Right atrium auricular region (tissue), 2 donors: ENCODE measurements at places on chromosomes 13 and 19.

GRCh38 chr13:59318320-59318930, 845.3 kb downstream of the DIAPH3 start:
- peak; percentile 68 for DNase-seq

DNA sequence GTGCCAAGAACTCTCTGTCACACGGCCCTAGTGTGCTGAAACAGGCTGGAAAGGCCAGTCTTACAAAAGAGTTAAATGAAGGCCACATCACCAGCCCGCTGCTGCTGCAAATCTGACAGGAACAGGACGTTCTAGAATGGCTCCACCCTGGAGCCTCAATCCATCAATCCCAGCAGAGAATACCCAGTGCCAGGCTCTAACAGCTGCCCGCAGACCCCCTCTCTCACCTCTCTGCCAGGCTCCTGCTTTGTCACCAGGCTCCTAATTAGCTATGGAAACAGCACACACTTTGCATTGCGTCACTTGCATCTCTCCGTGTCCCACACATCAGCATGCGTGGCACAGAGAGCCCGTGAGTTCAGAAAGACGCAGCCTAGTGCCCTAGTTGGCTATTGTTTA, 314.1 kb downstream of the FOXO1 start:
- DNase-seq, result peak; percentile 86

DNA sequence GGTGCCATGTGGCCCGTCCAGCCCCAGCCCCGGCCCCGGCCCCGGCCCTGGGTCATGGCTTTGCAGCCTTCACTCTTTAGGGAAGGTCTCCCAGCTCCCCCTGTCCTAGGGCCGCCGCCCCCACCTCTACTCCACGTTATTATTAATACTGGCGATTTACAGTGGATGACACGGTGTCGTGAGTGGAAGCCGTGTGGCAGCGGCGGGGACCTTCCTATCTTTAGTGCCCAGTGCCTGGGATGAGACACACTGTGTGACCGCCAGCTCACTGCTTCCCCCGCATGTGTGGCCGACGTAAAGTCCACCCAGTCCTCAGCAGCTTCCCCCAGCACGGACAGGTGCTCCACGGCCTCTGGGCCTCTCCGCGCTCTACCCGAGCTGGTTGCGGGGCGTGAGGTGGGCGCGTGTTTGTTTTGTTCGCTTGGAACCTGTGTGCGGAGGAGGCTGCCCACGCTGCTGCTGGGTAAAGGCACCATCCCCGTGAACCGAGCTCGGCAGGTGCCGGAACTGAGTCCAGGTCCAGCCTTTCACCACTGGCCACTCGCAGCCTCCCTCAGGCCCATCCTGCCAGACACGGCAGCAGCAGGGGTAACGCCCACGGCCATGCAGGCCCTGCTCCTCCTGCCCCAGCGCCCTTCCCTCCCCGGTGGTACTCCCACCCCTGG, 70.9 kb upstream of the MCF2L start:
- no peak for DNase-seq

DNA sequence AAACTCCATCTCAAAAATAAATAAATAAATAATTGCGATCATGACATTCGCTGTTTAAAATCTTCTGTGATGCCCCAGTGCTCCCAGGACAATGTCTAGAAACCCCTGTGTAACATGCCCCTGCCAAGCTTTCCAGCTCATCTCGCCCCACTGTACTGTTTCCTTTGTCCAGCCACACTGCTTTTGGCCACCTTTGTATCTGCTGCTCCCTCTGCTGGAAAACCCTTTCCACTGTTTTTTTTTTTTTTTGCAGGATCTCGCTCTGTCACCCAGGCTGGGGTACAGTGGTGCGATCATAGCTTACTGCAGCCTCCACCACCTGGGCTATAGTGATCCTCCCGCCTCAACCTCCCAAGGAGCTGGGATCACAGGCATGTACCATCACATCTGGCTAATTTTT, 7.5 kb downstream of the PLAUR start:
- DNase-seq, result no peak

DNA sequence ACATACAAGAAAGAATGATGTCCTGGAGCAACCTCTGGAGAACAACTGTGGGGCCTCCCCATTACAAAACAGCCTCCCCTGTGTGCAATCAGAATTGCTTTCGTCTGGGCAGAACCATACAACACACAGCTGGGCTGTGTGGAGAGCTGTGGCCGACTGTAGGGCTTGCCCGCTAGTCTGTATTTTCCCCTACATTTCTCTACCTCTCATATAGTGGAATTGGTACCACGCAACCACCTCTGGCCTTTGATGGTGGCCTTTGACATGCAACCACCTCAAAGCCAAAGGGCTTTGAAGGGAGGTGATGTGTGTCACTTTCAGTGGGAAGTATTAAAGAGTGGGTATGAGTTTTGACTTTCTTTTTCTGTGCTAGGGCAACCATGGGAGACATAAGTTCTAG, 34.0 kb downstream of the GARRE1 start:
- DNase-seq, result no peak

GRCh38 chr13:113051641-113052040, 54.0 kb upstream of the F7 start:
- no peak for DNase-seq

DNA sequence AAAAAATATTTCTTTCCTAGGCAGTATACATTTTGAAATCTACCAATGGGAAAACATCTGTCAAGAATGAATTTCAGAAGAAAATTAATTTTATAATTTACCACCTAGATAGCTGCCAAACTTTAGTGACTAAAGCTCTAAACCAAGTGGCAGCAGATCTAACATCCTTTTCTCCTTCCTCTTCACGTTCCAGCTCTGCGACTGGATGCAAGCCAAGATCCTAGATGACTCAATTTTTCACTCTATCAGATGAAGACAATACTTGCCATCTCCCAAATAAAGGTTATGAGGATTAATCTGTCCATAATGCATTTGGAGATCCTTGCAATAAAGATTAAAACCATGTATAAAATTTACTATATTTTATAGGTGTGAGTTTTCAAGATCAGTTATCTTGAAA, 66.7 kb upstream of the MIR17HG start:
- no peak for DNase-seq

DNA sequence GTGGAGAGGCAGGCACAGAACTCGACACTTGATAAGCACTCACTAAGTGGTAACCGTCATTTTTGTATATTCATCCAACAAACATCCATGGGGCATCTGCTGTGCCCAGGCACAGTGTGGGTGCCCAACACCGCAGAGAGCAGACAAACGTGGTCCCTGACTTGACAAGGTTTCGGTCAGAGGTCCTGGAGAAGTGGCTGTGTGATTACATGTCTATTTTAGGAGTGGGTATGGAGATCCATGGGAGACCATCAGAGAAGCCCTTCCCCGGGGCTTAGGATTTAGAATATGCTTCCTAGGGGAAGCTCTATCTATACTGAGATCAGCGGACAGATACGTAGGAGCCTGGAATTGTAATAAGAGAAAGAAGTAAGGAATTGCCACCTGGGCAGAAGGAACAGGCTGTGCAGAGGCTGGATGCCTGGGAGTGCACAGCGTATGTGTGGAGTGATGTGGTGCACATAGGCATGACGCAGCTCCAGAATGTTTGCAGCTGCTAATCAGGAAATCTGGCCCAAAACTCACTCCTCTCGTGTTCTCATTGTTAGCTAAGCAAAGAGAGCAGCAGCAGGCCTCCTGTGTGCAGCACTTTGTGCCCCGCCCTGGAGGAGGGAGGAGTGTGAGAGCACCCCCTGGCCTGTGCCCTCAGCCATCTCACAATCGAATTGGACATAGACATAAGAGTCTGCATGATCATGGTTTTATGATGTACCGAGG, 23.0 kb upstream of the IRS2 start:
- no peak for DNase-seq

DNA sequence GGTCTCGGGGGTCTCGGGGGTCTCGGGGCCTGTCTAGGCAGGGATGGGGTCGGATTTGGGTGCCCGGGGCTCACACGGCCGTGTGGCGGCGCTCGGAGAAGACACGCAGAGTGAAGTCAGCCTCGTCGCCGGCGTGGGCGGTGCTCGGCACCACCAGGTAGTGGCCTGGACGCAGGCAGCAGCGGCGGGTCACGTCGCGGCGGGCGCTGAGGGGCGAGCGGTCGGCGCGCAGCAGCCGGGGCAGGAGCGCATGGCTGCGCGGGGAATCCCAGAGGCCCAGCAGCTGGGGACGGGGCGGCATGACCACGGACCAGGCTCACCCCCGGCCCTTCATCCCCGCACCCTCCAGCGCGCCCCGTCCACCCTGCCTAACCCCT, 8.2 kb downstream of the CAPN12 start:
- no peak for DNase-seq
